ENCODE measurements at places on chromosomes 13 and 19.

- DNase-seq: no peak
Measured at GRCh38 chr13:89307278-89307677, 1636.1 kb downstream of the SLITRK5 start.

GRCh38 chr13:23558675-23559536 is 11.3 kb upstream of the TNFRSF19 start:
- DNase-seq: no peak

DNA sequence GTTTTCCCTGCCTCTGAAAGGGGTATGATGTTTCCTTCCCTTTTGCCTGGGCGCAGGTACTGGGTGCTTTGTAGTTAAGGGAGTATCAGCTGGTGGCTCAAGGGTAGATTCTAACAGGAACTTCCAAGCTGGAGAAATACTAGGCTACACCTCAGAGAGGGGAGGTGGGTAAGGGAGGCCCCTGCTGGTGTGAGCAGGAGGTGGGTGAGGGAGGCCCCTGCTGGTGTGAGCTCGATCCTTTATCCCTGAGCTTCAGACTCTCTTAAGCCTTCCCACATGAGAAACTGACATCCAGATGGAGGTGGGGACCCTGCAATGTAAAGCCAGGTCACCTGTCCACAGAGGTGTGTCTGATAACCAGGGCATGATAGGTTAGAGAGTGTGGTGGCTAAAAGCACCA is 32.1 kb downstream of the CYP2B6 start:
- no peak for DNase-seq

DNA sequence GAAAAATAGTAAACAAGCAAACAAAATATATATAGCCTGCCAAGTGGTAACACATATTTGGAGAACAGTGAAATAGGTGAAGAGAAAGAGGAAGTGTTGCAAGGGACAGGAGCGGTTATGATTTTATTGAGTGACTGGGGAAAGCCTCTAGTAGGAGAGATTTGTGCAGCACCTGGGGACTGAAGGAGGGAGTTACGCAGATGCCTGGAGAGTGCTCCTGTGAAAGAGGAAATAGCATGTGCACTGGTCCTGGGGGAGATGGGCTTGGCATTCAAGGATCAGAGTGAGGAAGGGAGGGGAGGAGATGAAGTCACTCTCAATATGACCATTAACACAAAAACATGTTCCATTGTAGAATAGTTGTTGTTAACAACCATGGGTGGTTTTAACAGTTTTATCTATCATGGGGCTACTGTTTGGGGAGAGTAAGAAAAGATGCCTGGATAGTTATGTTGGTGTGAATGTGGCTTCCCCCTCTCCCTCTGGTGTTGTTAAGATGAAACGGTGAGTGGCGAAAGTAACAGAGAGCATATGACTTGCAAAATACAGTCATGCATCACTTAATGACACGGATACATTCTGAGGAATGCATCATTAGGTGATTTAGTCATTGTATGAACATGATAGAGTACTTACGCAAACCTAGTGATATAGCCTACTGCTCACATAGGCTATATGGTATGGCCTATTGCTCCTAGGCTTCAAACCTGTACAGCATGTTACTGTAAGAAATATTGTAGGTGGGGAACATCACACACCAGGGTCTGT is 251.7 kb upstream of the ARGLU1 start:
- DNase-seq: no peak

DNA sequence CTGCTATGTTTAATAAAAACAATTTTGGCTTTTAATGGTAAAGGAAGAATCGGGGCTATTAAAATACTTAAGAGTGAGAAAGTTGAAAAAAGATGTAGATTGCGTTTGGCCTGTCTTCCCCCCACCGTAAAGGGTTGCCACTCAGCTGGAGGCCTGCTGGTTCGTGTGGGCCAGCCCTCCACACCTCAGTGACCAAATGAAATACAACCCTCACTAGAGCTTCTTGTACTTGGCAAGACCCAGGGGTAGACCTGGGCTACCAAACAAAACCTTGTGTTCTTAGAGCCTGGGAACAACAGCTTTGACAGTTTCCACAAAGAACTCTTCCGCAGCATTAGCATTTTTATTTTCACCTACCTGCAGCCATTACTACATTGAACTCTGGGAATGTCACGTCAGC is 152.8 kb upstream of the PABPC3 start:
- no peak for DNase-seq

GRCh38 chr13:20685092-20685491 is 18.4 kb upstream of the IL17D start:
- peak; percentile 73 for DNase-seq

DNA sequence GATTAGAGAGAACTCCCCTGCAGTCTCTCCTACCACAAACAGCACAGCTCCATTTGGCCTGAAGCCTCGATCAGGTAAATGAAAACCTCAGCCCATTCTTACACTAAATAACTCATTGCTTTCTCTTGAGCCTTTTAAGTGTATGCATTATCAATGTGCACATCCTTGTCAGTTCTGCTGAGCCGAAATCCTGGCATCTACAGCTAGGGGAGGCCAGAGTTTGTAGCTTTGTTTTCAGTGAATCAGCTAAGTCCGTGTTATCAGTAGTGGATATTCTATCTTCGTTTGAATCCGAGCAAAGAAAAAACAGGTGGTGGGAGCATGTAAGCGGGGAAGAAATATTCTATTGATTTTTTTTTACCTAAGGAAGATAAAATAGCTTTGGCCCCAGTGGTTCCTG is 84.4 kb downstream of the ESD start:
- no peak for DNase-seq

- no peak for DNase-seq
Measured at GRCh38 chr13:50682002-50682401, 161.5 kb downstream of the DLEU7 start.

- DNase-seq: peak; percentile 56
Measured at GRCh38 chr19:45911291-45911690, 3.3 kb downstream of the NANOS2 start.

DNA sequence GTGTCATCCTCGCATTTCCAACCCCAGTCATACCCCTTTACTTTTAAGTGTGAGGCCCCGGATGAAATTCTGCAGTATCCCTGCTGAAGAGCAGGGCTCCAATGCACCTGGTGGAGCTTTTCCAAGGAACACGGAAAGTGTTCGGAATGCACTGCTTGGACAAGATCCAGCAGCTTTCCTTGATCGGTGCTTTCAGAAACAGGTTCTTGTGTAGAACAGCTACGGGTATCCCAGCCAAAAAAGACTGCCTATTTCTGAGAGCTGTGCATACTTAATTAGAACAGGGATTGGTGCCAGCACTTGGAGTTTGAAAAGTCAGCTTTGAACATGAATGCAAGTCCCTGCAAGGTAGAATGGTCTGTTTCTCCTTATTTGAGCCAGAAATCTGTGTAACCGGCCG is 87.2 kb upstream of the C1QTNF9B start:
- DNase-seq: no peak

GRCh38 chr13:30138511-30138910 is 168.8 kb downstream of the KATNAL1 start:
- no peak for DNase-seq

DNA sequence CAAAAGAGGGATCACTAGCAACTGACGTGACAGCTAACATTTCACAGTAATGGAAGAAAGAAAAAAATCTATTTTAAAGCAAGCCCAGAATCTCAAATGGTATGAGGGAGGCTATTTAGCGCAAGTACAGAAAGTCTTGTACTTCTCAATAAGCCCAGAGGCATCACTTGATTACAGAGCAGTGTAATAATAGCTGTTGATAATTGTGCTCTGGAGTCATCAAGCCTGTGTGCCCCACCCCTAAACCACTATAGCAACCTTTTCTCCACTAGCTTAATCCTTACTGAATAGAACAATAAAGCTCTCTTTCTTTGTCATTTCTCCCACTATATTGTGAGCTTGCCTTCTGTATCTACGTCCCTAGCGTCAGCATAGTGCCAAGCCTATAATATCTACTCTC is 56.6 kb downstream of the FREM2 start:
- DNase-seq: no peak

- no peak for DNase-seq
Measured at GRCh38 chr13:66534561-66534960, 695.6 kb downstream of the PCDH9 start.

DNA sequence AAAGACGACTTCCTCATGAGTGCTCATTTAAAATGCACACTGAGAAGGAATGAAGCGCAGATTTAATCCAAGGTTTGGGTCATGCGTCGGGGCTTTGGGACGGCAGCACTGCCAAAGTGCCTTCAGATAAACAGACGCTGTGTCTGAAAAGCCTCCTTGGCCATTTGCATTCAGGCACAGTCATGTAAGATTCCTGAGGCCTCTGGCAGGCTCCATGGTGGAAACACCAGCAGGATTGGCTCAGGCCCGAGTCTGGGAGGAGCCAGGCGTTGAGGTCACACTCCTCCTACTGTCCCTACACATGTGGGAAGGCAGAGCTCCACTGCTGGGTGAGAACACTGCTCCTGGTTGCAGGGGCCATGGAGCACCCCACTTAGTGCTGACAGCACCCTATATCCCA is 113.3 kb upstream of the KL start:
- DNase-seq: peak; percentile 27

- DNase-seq: no peak
Measured at GRCh38 chr13:96179309-96179708, 89.4 kb downstream of the HS6ST3 start.

GRCh38 chr19:53958823-53959757 is 3.6 kb upstream of the CACNG8 start:
- no peak for DNase-seq

GRCh38 chr19:55543567-55543966 is 1.8 kb downstream of the SBK3 start:
- no peak for DNase-seq

DNA sequence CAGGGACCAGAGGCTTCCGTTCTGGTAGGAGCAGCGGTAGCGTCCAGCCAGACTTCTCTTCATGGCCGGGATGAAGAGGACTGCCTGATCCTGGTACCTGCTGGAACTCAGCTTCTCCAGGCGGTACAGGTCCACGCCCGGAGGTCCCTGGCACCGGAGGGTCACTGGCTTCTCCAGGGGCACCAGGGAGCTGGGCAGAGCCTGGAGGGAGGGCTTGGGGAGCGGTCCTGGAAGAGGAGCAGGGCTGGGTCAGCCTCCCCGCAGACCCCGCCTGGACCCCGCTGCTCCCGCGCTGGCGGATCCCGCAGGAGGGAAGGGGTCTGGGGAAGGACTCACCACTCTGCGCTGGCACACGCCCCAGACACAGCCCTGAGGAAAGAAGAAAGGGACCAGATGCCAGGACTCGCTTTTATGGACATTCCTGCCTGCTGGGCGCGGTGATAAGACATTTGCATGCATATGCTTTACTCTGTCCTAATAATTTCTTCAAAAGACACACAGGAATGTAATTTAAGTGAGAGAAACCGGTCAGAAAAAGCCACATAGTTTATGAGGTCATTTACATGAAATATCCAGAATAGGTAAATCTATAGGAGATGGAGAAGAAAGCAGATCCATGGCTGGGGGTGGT is 5.8 kb downstream of the GP6 start:
- DNase-seq: no peak

- no peak for DNase-seq
Measured at GRCh38 chr19:14166999-14167575, 30.7 kb upstream of the ASF1B start.

GRCh38 chr19:19418555-19419260 is 13.2 kb downstream of the GATAD2A start:
- DNase-seq: no peak

- no peak for DNase-seq
Measured at GRCh38 chr19:39745643-39746042, 7.8 kb upstream of the CLC start.

- DNase-seq: no peak
Measured at GRCh38 chr13:107395927-107396662, 819.2 kb downstream of the LIG4 start.

DNA sequence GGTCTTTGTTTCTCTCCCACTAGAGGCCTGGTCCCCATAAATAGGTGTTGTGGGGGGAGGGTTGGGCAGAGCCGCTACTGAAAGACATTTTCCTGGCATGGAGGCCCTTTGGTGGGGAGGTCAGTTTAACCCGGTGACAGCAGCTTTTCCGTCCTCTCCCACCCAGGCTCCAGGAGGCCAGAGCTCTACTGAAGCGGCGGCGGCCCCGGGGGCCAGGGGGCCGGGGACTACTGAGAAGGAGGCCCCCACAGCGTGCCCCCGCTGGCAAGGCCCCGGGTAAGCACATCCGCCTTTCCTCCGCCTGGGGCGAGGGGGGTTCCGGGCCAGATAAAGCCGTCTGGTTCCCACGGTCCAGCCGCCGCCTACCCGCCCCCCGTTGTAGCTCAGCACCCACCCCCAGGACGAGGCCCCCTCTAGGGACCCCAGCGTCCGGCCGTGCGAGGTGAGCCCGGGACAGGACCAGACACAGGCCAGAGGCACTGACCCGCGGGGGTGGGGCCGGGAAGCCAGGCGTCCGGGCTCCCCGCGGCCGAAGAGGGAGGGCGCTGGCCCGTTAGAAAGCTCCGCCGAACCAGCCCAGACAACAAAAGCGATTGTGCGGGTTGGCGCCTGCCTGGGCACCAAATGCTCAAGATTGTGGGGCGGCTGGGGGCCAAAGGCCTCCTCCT is 1.1 kb upstream of the LTBP4 start:
- no peak for DNase-seq

DNA sequence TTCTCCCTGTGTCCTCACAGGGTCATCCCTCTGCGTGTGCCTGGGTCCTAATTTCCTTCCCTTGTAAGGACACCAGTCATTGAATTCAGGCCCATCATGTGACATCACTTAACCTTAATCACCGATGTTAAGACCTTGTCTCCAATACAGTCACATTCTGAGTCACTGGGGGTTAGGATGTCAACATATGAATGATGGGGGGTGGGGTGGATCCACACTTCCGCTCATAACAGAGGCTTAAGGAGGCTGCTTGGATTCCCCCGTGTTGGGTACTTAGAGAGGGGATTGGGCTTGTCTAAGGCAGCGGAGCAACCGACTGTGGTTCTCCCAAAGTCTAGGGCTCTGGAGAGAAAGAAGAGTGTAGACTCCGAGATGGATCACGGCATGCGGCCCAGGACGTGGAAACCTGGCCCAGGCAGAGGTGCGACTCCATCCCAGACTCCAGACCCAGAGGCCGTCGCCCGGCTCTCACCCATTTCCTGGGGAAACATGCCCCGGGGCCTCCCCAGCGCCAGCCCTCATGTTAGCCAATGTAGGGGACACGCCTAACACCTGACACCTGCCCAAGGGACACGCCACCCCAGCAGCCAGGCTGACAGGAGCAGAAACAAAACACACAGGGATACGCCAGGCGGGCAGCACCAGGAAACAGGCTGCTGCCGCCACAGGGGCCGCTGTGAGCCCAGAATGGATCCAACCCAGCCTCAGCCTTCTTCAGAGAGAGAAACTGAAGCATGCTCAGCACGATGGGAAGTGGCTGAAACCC is 17.1 kb upstream of the IGLON5 start:
- DNase-seq: no peak

- no peak for DNase-seq
Measured at GRCh38 chr13:81781471-81781870, 1440.5 kb upstream of the SPRY2 start.

- no peak for DNase-seq
Measured at GRCh38 chr19:39127812-39128515, 2.4 kb downstream of the PAK4 start.

GRCh38 chr13:83829810-83830209 is 52.5 kb downstream of the SLITRK1 start:
- DNase-seq: no peak
